CD4-positive, alpha-beta T cell treated with Interferon alpha-2 for 1 hour (primary cell): ENCODE measurements at places on chromosomes 3 and 15.

- DNase-seq: no peak
Measured at GRCh38 chr3:142484912-142485435, 37.1 kb upstream of the XRN1 start.

- no peak for DNase-seq
Measured at GRCh38 chr15:69692342-69692741, 239.7 kb downstream of the RPLP1 start.

GRCh38 chr3:26558257-26558656 is 64.3 kb upstream of the LRRC3B start:
- no peak for DNase-seq

DNA sequence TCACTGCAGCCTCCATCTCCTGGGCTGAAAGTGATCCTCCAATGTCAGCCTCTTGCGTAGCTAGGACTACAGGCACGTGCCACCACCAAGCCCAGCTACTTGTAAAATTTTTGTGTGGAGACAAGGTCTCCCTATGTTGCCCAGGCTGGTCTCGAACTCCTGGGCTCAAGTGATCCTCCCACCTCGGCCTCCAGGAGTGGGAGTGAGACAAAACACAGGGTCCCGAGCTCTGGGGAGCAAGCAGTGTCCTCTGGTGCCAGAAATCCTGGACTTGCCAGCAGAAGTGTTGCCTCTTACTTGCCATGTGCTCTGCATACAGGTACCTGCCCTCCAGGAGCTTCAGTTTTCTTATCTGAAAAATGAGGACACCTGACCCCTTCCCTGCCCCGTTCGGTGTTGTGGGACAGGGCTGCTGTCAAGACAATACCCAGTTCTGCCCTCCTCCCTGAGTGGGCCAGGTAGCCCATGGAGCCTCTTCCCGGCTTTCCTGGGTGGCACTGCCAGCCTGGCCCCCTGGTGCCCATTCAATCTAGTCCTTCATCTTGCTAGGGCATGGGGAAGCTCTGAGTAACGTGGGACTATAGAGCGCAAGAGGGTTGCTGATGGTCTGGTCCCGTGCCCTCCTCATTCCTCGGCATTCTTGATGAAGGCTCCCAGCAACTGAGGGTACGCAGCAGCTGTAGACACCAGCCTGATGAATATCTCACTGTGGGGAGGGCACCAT is 164.6 kb downstream of the GOLGA6L4 start:
- no peak for DNase-seq

- no peak for DNase-seq
Measured at GRCh38 chr3:185313693-185314246, 49.2 kb upstream of the MAP3K13 start.

- DNase-seq: no peak
Measured at GRCh38 chr15:50823281-50823680, 57.8 kb upstream of the SPPL2A start.

DNA sequence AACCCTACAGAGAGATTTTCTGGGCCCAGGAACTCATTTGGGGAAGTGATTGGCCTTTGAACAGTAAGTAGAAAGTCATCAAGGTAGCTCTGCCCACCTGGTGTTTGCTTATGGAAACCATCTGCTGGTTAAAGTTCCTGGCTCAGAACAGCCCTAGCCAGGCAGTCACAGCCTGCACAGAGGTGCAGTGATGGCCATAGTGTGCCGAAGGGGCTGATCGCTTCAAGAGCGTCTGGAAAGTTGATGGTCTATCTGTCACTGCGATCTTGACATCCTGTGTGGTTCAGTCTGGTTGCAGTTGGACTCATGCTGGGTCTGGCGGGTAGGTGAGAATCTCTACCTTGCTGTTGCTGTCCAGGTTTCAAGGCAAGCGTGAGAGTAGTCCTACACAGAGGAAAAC is 151.6 kb downstream of the SLCO3A1 start:
- no peak for DNase-seq

- DNase-seq: no peak
Measured at GRCh38 chr3:66998904-66999235, 763 bp downstream of the KBTBD8 start.

DNA sequence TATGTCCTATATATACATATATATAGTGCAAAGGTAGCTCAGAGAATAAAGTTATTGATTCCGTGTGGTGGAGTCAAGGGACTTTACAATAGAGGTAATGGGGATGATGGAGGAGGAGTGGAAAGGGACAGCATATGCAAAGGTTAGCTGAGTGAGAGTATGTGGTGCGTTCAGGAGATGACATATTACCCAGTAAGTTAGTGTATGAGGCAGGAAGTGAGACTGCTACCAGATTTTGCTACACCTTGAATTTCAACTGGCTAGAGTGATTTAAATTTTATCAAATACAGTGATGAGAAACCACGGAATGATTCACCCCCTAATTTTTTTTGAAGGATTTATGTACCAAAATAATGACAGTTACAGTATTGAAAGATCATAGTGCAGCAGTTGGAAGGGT is 2.8 kb downstream of the ACTL6A start:
- DNase-seq: no peak

DNA sequence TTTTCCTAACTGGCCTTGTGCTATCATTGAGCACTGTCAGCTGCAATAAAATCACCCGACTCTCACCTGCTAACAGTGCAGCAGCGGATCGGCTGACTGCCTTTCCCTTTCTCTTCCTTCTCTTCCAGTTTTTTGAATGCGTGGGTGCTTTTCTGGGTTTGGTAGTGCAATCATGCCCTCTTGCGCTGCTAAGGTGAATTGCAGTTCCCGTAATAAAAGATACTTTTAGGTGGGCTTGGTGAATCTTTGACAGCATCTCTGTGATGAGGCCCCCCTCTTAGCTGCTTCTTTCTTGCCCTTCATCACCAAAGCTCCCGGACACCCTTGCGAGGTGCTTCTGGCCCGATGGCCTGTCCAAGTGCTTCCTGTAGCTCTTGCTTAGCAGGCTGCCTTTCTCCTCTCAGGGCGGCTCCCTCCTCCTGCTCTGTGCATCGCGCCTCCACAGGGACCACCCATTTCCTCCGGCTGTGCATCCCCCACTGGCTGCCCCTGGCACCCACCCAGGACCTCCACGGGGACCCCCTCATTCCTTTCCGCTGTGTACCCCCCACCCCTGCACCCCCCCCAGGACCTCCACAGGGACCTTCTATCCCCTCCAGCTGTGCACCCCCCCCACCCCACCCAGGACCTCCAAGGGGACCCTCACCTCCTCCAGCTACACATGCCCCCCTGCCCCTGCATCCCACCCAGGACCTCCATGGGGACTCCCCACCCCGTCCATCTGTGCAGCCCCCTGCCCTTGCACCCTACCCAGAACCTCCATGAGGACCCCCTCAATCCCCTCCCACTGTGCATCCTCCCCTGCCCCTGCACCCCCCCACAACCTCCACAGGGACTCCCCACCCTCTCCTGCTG is 50.8 kb upstream of the RPL32 start:
- DNase-seq: peak; percentile 34

- DNase-seq: no peak
Measured at GRCh38 chr3:100941041-100941440, 52.2 kb downstream of the ABI3BP start.

- DNase-seq: no peak
Measured at GRCh38 chr15:40959331-40960141, 6.3 kb downstream of the CHAC1 start.

- peak; percentile 5 for DNase-seq
Measured at GRCh38 chr3:67704322-67704721, 49.9 kb upstream of the SUCLG2 start.

DNA sequence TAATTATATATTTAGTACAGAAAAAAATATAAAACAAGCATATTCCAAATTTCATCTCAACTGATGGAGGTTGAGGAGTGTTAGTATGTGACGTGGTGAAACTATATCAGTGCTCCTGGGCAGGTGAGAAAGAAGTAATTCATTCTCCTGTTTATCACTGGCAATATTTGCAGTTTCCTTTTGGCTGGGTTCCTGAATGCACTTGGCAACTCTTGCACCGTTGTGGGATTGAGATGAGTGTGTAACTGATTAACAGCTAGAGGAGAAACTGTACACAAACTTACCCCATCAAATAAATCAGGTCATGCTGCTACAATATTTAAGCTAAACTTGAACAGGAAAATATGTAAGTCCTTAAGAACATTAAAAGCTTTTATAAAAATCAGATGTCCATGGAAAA is 2.1 kb upstream of the ATP13A4 start:
- DNase-seq: no peak

DNA sequence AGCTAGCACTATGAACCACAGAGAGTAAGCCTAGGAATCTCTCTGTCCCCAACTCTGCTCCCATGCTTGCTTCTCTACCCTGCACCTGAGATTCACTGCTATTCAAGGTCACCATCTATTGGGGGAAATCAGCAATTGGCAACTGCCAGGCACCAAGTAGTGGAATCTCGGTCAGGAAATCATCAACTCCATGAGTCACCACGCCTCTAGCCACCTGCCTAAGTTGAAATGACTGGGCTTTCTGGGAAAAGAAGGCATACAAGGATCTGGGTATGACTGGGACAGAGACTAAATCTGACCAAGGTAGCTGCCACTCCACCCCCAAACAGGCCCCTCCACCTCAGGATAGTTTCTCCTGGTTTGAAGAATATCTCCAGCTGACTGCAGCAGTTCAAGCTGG is 464.1 kb upstream of the CBLB start:
- no peak for DNase-seq

- no peak for DNase-seq
Measured at GRCh38 chr3:171177056-171177455, 150.5 kb upstream of the SLC2A2 start.

- DNase-seq: no peak
Measured at GRCh38 chr3:169699070-169699469, 35.6 kb upstream of the MECOM start.

DNA sequence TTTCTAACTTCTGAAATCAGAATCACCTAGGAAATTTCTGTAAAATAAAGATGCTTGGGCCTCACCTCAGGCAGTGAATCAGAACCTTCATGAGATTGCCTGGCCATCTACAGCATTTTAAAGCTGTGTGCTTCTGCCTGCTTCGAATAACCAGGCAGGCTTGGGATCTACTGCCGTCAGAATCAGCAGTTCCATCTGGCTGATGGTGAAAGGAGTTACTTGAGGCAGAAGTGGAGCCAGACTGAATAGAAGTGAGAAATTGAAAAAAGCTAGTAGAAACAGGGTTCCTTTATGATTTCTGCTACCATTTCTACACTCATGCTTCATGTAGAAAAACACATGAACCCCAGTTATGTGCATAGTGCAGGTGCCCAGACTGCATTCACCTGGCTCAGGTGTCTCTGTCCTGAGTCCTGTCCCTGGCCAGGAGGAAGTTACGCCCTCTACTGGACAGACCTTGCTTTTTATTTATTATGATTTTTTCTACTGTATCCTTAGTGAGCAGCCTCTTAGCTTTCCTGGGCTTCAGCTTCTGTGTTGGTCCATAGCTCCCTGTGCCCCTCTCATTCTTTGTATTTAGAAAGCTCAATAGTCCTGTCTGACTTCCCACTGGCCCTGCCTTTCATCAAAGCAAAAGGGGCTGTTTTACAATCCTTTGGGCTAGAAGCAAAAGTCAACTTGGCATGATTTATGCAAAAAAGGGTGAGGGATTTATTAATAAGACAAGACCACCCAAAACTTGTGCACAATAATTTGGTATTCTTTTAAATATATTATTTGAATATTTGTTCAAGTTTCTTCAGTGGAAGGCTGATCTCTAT is 200.8 kb upstream of the GOLGA6L4 start:
- no peak for DNase-seq

DNA sequence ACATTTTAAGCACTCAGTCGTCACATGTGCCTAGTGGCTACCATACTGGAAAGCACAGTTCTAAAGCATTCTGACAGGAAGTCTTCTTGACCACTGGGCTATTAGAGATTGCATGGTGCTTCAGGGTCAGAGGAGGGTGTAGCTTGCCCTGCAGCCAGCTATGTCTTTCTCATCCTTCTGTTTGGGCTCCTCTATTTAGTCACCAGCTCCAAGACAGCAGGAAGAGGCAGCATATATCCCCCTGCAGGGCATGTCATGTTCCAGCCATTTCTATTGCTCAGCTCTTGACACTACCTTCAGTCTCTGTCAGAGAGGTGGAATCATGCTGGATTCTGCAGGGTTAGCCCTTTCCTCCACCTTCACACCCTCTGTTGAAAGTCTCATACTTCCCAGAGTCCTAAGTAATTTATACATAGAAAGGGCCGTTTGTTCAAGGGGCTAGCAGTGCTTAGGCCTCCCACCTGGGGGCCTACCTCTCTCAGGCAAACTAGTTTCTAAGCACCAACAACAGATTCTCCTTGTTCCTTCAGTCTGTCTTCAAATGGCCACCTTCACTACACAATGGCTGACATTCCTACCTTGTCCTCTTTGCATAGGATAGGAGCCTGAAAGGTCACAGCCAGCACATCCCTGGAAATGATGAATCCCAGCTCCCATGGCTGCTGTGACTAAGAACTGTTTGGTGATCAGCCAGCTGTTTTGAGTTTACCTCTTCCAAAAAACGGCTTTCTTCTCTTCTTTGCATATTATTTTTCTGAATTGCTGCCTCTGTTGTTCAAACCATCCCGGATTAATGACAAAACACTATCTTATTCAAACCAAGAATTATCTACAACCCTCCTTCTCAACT is 115.7 kb upstream of the BFSP2 start:
- no peak for DNase-seq

DNA sequence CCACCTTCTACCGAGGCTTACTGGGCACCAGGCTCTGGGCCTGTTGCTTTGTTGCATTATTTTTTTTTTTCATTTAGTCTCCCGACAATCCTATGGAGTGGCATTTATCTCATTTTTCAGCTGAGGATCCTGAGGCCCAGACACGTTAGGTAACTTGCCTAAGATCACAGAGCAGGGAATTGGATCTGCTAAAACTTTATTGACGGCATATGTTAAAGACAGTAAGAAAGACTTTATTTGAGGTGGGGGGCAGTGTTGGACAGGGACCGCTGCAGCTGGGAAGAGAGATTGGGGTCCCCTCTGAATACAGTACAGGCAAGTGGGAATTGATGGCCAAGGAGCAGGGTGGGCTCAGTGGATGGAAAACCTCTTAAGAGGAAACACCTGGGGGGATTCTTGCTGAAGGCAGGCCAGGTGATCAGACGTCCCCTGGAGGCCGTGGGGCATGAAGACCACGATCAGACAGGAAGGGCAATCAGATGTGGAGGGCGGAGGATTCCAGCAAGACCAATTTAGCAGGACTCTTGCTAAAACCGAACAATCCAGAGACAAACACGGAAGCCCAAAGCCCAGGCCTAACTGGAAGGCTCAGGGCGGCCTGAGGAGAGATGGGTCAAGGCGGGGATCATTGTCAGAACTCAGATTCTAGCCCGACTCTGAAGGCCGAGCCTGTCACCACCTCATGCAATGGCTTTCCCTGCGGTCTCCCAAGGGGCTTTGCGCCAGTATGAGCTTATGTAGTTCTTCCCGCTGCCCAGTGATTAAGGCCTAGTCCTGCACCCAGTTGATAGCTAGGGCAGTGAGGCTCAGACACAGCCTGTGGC is 53.7 kb downstream of the RGMA start:
- DNase-seq: no peak

- DNase-seq: no peak
Measured at GRCh38 chr3:65348398-65348995, 660.7 kb upstream of the ADAMTS9 start.

- peak; percentile 37 for DNase-seq
Measured at GRCh38 chr15:90087454-90088154, 14.7 kb downstream of the IDH2 start.

- DNase-seq: no peak
Measured at GRCh38 chr3:8709801-8710507, 23.6 kb upstream of the CAV3 start.
